ENCODE measurements at places on chromosomes 2 and 18. TPM values are rescaled to one million over a fixed set of nuclear protein-coding genes. Genes with fewer than 3 reads are reported as not detected.

- H3K27me3 ChIP-seq, result no peaks in the 10 kb centered on the region
- no peak overlapping the region for H3K4me3 ChIP-seq
- no peak overlapping the region for H3K27ac ChIP-seq
- no peaks in the 10 kb centered on the region for H3K4me1 ChIP-seq
Observed at GRCh38 chr2:165777522-165778186, 16.4 kb downstream of the GALNT3 start.

- H3K27me3 ChIP-seq, result no peaks in the 10 kb centered on the region
- no peaks in the 10 kb centered on the region for H3K36me3 ChIP-seq
- no peak for DNase-seq
Observed at GRCh38 chr2:43738257-43738656, 35.6 kb upstream of the DYNC2LI1 start.

- no peaks in the 10 kb centered on the region for H3K27me3 ChIP-seq
- H3K4me1 ChIP-seq, result no peaks in the 10 kb centered on the region
- peak; percentile 55 for DNase-seq
- no peak overlapping the region for H3K27ac ChIP-seq
Observed at GRCh38 chr2:119377993-119378345, 11.2 kb downstream of the DBI start.

- H3K27ac ChIP-seq, result no peak overlapping the region
- H3K4me3 ChIP-seq, result no peak overlapping the region
- no peaks in the 10 kb centered on the region for H3K36me3 ChIP-seq
- no peaks in the 10 kb centered on the region for H3K27me3 ChIP-seq
- DNase-seq, result no peak
- H3K4me1 ChIP-seq, result no peaks in the 10 kb centered on the region
Observed at GRCh38 chr2:121205321-121205942, 79.6 kb downstream of the TFCP2L1 start.

DNA sequence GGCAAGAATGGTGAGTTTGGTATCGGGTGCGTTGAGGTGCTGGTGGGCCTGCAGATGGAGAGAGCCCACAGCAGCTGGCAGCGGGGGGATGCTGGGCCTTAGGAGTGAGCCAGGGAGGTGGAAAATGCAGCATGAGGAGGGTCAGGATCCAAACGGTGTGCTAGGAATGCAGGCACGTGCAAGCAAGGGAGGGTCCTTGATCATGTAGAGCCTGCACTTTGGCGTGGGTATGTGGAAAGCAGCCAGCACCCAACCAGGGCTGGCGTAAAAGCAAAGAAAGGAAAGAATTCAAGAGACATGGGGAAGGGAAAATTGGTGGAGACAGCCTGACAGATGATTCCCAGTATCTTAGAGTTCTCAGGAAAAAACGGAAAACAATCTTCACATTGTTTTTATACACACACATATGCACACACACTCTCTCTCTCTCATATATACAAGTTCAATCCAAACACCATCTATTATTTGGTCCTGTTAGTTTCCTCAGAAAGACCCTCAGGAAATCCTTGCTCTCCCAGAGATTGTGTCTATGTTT lies 46.3 kb downstream of the LTBP1 start:
- H3K27me3 ChIP-seq, result no peaks in the 10 kb centered on the region
- no peaks in the 10 kb centered on the region for H3K36me3 ChIP-seq
- H3K4me1 ChIP-seq, result peaks cover 26% of the 10 kb centered on the region
- DNase-seq, result no peak

DNA sequence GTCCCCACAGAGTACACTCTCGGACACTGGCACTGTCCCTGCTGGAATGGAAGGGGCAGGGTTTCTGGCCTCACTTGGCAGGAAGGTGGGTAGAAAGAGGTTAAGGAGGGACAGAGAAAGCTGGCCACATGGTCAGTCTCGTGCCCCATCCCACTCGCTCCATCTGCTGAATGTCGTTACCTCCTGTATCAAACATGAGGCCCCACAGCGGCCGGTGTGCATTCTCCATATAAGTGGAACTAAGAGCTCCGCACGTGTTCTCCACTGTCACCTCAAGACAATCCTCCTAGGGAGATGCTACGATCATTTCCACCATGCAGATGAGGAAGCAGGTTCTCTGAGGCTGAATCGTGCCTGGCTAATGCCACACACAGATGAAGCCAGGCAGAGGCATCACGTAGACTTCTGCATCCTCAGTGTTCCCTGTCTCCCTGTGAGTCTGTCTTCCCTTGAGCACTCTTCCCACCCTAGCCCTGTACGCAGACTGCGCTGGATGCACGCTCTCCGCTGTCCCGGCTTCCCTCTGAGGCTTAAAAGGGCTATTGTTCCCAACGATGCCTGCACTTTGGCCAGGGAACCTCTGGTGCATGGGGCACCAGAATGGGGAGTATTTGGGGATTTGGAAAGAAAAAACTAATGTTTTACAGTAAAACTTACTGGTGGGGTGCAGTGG lies 35.1 kb downstream of the MAL start:
- no peaks in the 10 kb centered on the region for H3K36me3 ChIP-seq
- H3K4me1 ChIP-seq, result no peaks in the 10 kb centered on the region
- no peak overlapping the region for H3K27ac ChIP-seq
- no peaks in the 10 kb centered on the region for H3K27me3 ChIP-seq

DNA sequence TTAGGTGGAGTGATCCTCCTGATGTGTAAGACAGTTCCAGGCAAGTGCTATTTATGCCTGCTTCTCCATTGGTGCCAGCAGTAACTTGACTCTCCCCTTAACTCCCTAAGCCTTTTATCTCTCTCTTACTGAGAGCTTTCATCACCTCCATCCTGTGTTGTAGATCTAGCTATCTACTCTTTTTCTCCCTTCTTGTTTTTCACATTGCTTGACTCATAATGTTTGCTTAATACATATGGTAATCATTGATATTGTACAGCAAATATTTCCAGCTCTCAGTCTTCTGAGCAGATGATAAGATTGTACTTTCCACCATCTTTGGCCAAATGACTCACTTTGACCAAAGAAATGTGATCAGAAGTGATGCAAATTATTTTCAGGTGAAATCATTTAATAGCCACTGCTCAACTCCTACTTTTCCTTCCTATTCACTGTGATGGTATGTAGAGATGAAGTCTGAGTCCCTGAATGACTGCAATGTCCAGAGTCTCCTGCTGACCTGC lies 165.0 kb downstream of the PLCL1 start:
- no peak for DNase-seq
- H3K27me3 ChIP-seq, result no peaks in the 10 kb centered on the region
- peaks cover 29% of the 10 kb centered on the region for H3K4me1 ChIP-seq
- H3K36me3 ChIP-seq, result no peaks in the 10 kb centered on the region

GRCh38 chr2:6290217-6291015 lies 575.3 kb downstream of the CMPK2 start:
- no peaks in the 10 kb centered on the region for H3K36me3 ChIP-seq
- H3K27ac ChIP-seq, result no peak overlapping the region
- H3K27me3 ChIP-seq, result no peaks in the 10 kb centered on the region
- H3K4me3 ChIP-seq, result no peak overlapping the region
- no peak for DNase-seq
- H3K4me1 ChIP-seq, result no peaks in the 10 kb centered on the region

DNA sequence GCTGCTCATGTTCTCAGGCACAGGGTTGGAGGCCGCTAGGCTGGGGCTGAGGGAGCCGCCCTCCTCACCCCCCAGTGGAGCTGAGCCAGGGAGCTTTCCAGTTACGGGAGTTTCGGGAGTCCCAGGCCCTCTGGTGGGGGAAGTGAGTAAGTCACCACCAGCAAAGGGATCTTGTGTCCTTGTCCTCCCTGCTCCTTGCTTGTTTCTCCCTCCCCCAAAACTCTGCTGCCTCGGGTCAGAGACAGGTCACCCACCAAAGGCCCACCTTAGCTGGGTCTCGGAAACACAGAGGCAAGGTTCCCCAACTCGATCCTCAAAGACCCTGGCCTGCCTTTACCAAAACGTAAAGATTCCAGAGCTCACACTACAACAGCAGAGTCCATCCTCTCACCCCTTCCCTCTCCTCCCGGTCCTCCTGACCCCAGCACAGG lies 60.5 kb upstream of the POMC start:
- H3K27me3 ChIP-seq, result no peaks in the 10 kb centered on the region
- peak overlapping the region; percentile 77 for H3K27ac ChIP-seq
- peaks cover 23% of the 10 kb centered on the region for H3K36me3 ChIP-seq
- no peak for DNase-seq

DNA sequence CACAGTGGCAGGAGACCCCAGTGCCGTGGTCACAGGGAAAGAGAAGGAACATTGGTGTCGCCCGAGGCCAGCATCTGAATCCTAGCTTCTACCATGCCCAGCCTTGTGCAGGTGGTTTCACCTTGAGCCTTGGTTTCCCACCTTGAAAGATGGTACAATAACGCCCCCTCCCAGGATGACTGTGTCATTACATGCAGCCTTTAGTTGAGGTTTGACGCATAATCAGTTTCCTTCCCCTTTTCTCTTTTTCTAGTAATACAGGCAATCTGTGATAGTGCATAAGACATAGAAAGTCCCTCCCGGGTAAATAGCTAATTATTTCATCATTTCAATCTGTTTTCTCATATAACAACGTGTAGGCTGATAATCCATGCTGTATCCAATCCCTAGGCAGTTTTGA lies 29.8 kb upstream of the ZNF407 start:
- no peaks in the 10 kb centered on the region for H3K27me3 ChIP-seq
- H3K4me3 ChIP-seq, result no peak overlapping the region
- no peak overlapping the region for H3K27ac ChIP-seq
- H3K36me3 ChIP-seq, result no peaks in the 10 kb centered on the region

GRCh38 chr2:237421542-237422116 lies 7.7 kb upstream of the COL6A3 start:
- peaks cover 11% of the 10 kb centered on the region for H3K4me1 ChIP-seq
- peak overlapping the region; percentile 15 for H3K4me3 ChIP-seq
- no peak for DNase-seq
- H3K27me3 ChIP-seq, result no peaks in the 10 kb centered on the region
- H3K36me3 ChIP-seq, result no peaks in the 10 kb centered on the region

- no peak for DNase-seq
- peak overlapping the region; percentile 71 for H3K4me3 ChIP-seq
- H3K27me3 ChIP-seq, result no peaks in the 10 kb centered on the region
- H3K27ac ChIP-seq, result peak overlapping the region; percentile 86
- no peaks in the 10 kb centered on the region for H3K36me3 ChIP-seq
Observed at GRCh38 chr18:76494231-76495005, 624 bp downstream of the ZNF516 start.

Gene DLX1
- total RNA-seq, result 0.23 TPM

Gene RNU2-63P
- not detected for total RNA-seq

Gene MDH1
- 186 TPM for total RNA-seq
